Osteocyte (in vitro differentiated cells): ENCODE measurements at places on chromosomes 3 and 15.

- H3K27me3 ChIP-seq = no peaks in the 10 kb centered on the region
- H3K36me3 ChIP-seq = no peaks in the 10 kb centered on the region
- DNase-seq = no peak
- no peak overlapping the region for H3K27ac ChIP-seq
- no peak overlapping the region for H3K4me3 ChIP-seq
- peaks cover 4% of the 10 kb centered on the region for H3K4me1 ChIP-seq
These were observed 7.7 kb upstream of the CX3CR1 start for GRCh38 chr3:39287216-39288164.

DNA sequence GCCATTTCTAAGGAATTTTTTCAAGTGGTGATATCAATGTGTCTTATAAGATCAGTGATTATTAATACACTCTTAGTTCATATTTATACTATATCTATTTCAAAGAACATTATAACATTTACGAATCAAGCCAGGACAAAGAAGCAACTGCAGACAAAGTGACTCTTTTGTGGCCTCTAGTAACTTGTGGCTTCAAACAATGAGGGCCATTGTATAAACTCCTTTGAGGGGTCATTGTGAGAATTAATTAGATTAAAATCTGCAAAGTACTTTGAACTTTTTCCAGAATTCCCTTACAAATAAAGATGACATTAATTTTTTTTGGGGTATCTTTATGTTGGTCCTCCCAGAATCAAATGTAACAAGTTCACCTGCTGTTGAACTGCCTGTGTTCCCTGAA, 12.3 kb upstream of the SLC30A4 start:
- H3K27me3 ChIP-seq = no peaks in the 10 kb centered on the region
- no peak for DNase-seq

GRCh38 chr3:9747267-9747666, 2.5 kb upstream of the OGG1 start:
- no peak for DNase-seq
- H3K36me3 ChIP-seq = peaks cover 43% of the 10 kb centered on the region
- H3K27me3 ChIP-seq = no peaks in the 10 kb centered on the region
- H3K4me1 ChIP-seq = peaks cover 32% of the 10 kb centered on the region
- H3K27ac ChIP-seq = peak overlapping the region; percentile 27

DNA sequence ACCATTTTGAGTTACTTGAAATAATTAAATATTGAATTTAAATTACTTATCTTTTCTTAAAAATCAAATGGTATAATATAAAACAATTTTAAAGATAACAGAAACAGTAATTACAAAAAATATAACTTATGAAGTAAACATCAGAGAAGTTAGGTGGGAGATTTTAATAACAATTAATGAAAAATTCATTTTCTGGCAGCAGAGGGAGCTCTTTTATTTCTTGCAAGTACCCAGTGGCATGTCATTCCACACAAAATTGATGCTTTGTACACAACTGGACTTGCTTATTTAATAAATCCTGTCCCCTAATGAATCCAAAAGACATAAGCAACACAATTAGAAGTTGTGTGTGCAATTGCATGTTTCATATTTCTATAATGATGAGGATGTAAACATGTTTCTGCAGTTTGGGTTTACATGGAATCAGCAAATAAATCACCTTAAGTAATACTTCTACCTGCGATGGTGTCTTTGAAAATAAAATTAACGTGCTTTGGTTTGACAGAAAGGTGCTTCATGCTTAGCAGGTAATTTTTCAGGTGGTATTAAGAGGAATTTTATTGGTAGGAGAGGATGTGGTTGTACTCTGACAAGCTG, 861.3 kb downstream of the ZPLD1 start:
- H3K4me1 ChIP-seq = no peaks in the 10 kb centered on the region
- no peak overlapping the region for H3K27ac ChIP-seq
- DNase-seq = no peak
- H3K36me3 ChIP-seq = no peaks in the 10 kb centered on the region
- peaks cover 17% of the 10 kb centered on the region for H3K27me3 ChIP-seq
- H3K4me3 ChIP-seq = no peak overlapping the region

DNA sequence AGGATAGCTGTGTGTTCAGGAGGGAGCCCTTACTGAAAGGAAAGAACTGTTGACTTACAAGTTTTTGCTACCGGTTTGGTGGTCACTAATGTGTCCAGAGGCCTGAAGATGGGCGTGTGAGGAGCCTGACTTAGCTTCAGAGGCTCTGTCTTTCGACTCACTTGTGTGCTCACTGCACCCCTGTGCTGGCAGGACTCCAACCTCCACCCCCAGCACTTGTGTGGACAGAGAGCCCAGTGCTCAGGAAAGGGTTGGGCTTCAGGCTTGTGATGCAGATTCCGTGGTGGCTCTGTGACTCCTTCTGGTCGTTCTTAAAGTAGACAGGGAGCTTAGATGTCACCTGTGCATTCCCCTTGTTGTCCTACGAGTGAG, 100.9 kb downstream of the PGPEP1L start:
- H3K27me3 ChIP-seq = no peaks in the 10 kb centered on the region
- no peak for DNase-seq
- H3K4me3 ChIP-seq = no peak overlapping the region
- H3K36me3 ChIP-seq = peaks cover 26% of the 10 kb centered on the region
- peaks cover 62% of the 10 kb centered on the region for H3K4me1 ChIP-seq

GRCh38 chr3:184299488-184300377, 692 bp downstream of the PSMD2 start:
- H3K36me3 ChIP-seq = peaks cover 33% of the 10 kb centered on the region
- DNase-seq = no peak
- H3K4me1 ChIP-seq = peaks cover 16% of the 10 kb centered on the region
- peak overlapping the region; percentile 92 for H3K4me3 ChIP-seq

- H3K27me3 ChIP-seq = peaks cover 6% of the 10 kb centered on the region
- H3K4me3 ChIP-seq = no peak overlapping the region
- H3K4me1 ChIP-seq = peaks cover 8% of the 10 kb centered on the region
- no peak for DNase-seq
- no peaks in the 10 kb centered on the region for H3K36me3 ChIP-seq
These were observed 2.1 kb downstream of the FYCO1 start for GRCh38 chr3:45993421-45994027.

- H3K27ac ChIP-seq = no peak overlapping the region
- no peak for DNase-seq
- H3K4me3 ChIP-seq = no peak overlapping the region
- no peaks in the 10 kb centered on the region for H3K4me1 ChIP-seq
These were observed 210.6 kb downstream of the ARPP21 start for GRCh38 chr3:35849963-35850362.

GRCh38 chr3:104555728-104556127, 811.0 kb upstream of the ALCAM start:
- H3K4me3 ChIP-seq = no peak overlapping the region
- H3K4me1 ChIP-seq = peaks cover 3% of the 10 kb centered on the region
- H3K27me3 ChIP-seq = no peaks in the 10 kb centered on the region
- H3K36me3 ChIP-seq = no peaks in the 10 kb centered on the region
- no peak overlapping the region for H3K27ac ChIP-seq

DNA sequence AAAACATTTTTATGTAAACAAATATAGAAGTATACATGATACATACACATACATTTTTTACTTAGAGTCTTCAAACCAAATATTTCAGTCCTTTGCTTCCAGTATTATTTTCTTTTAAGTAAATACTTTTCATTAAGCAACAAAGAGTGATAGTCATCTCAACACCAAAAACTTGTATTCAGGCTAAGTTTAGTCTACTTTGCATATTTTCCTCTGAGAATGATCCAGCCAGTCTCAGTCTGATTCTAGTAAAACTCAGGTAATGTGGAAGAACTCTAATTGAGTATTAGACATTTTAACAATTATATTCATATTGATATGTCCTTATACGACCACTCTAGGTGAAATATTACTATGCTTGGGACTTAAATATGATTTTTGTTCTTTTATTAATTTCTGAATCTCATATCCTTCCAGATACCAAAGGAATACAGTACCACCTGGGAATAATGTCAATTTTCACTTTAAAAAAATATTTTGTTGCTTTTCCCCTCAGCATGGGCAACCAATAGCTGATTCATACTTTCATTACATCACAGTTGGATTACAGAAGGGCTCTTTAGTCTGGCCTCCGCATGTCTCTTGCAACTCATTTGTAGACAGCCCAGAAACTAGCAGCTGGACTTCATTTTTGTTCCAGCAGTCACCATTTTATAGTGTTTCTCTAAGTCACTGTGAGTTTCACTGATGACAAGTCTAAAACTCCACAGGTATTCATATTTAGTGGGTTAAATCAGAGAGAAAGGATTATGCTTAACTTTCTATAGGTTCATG, 390.4 kb downstream of the ZBTB20 start:
- no peaks in the 10 kb centered on the region for H3K27me3 ChIP-seq
- no peak for DNase-seq
- H3K36me3 ChIP-seq = no peaks in the 10 kb centered on the region

DNA sequence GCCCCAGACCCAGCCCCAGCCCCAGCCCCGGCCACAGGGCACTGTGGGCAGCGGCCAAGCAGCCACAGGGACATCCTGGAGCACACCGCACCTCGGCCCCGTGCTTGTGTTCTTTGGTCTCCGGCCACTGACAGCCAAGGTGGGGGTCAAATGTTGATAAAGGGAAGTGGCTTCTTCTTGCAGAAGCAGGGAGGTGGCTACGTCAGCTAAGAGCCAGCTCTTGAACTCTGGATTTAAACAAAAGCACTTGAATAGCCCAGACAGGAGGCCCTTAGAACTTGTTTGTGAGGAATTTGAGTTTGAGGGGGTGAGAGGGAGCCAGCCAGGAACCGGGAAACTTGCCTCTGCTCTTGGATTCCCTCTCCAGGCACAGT, 135.8 kb upstream of the ABHD17C start:
- no peak overlapping the region for H3K27ac ChIP-seq
- H3K36me3 ChIP-seq = peaks cover 65% of the 10 kb centered on the region
- peaks cover 49% of the 10 kb centered on the region for H3K4me1 ChIP-seq
- H3K4me3 ChIP-seq = no peak overlapping the region
- peak; percentile 71 for DNase-seq

GRCh38 chr15:79394231-79394630, 37.9 kb upstream of the MINAR1 start:
- no peak overlapping the region for H3K27ac ChIP-seq
- DNase-seq = no peak
- no peaks in the 10 kb centered on the region for H3K27me3 ChIP-seq
- H3K4me1 ChIP-seq = peaks cover 2% of the 10 kb centered on the region
- no peak overlapping the region for H3K4me3 ChIP-seq

DNA sequence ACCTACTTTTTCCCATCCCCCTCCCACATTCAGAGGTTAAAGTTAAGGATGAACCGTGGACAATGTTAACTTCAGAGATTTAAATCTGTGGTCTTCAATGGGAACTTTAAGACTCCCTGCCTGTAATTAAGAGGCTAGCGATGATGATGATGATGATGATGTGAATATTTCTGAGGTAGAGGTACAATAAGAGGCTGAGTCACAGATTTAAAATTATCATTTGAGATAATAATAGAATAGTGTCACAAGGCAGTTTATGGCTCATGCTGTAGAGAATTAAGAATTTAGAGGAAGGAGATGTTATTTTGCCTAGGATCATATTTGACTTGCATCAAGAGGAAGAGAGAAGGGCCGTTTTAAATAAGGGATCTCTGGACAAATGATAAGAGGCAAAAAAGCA, 146.2 kb downstream of the BBX start:
- no peak overlapping the region for H3K4me3 ChIP-seq
- no peak overlapping the region for H3K27ac ChIP-seq
- peaks cover 17% of the 10 kb centered on the region for H3K4me1 ChIP-seq
- DNase-seq = no peak
- no peaks in the 10 kb centered on the region for H3K27me3 ChIP-seq

DNA sequence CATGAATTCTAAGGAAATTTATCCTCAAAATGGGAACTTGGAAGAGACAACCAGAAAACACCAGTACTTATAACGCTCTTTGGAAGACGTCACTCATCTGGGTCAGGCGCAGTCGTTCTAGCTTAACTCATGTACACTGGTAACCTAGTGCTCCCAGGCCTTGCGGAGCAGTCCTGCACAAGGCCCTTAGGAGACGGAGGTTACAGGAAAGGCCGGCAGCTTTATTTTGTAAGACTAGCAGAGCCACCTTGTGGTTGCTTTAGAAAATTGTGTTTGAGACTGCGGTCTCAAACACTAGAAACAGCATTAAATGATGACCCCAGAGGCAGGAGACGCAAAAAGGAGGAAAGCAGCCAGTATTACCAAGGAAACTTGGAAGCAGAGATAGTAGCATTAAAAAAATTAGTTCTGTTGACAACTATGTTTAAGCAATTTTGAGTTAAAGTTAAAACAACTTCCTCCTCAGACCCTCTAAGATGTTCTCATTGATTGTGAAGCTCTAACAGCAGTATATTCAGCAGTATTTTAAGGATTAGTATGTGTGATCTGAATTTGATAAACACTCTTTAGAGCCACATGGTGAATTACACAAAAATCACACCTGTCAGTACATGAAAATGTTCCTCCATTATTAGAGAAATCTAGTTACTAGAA, 141.9 kb upstream of the C2CD4B start:
- H3K4me1 ChIP-seq = peaks cover 6% of the 10 kb centered on the region
- DNase-seq = no peak
- peaks cover 4% of the 10 kb centered on the region for H3K36me3 ChIP-seq
- no peak overlapping the region for H3K27ac ChIP-seq

- H3K4me3 ChIP-seq = no peak overlapping the region
- no peak overlapping the region for H3K27ac ChIP-seq
- H3K27me3 ChIP-seq = peaks cover 3% of the 10 kb centered on the region
These were observed 75.4 kb upstream of the ARL6 start for GRCh38 chr3:97689111-97689510.

GRCh38 chr3:126881861-126882260, 101.1 kb upstream of the PLXNA1 start:
- no peak for DNase-seq
- no peak overlapping the region for H3K27ac ChIP-seq
- peaks cover 3% of the 10 kb centered on the region for H3K4me1 ChIP-seq
- no peak overlapping the region for H3K4me3 ChIP-seq
- H3K36me3 ChIP-seq = no peaks in the 10 kb centered on the region

DNA sequence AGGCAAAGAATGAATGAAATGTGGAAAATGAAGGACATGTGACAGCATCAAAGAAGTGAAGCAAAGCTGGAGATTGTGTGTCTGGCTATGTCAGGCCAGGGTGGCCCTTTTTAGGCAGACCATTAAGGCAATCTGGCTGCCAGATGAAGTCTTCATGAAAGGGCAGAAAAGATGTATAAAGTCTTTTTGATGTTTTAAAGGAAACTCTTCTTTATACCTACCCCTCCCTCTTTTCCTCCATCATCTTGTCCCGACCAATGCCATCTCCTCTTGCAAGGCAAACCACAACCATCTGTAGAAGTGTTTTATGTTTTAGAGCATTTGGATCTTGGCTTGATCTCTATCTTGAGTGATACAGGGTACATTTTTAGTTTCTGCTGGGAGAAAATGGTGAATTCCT, 259.2 kb downstream of the LSAMP start:
- H3K4me1 ChIP-seq = peaks cover 27% of the 10 kb centered on the region
- no peak overlapping the region for H3K4me3 ChIP-seq
- peaks cover 24% of the 10 kb centered on the region for H3K27me3 ChIP-seq
- H3K36me3 ChIP-seq = no peaks in the 10 kb centered on the region

- no peak for DNase-seq
- peak overlapping the region; percentile 94 for H3K27ac ChIP-seq
- H3K4me3 ChIP-seq = peak overlapping the region; percentile 95
- H3K4me1 ChIP-seq = peaks cover 26% of the 10 kb centered on the region
These were observed 401 bp downstream of the RAMAC start for GRCh38 chr15:82986442-82986780.
